Left lobe of liver (tissue), 2 donors: ENCODE measurements at places on chromosomes 5 and 9. TPM values are rescaled to one million over a fixed set of nuclear protein-coding genes. Genes with fewer than 3 reads are reported as not detected.

The LIFR gene
- total RNA-seq = 21.9 TPM

The PCDHGA2 gene
- total RNA-seq = 1.1 TPM

The GADD45G gene
- total RNA-seq = 17.5 TPM

The WDR41 gene
- 14.5 TPM for total RNA-seq

The NUTM2G gene
- total RNA-seq = not detected

- no peak for DNase-seq
Observed at GRCh38 chr5:18114151-18114757, 480.0 kb downstream of the TAF11L14 start.

The ZNF658 gene
- total RNA-seq = 3.3 TPM

DNA sequence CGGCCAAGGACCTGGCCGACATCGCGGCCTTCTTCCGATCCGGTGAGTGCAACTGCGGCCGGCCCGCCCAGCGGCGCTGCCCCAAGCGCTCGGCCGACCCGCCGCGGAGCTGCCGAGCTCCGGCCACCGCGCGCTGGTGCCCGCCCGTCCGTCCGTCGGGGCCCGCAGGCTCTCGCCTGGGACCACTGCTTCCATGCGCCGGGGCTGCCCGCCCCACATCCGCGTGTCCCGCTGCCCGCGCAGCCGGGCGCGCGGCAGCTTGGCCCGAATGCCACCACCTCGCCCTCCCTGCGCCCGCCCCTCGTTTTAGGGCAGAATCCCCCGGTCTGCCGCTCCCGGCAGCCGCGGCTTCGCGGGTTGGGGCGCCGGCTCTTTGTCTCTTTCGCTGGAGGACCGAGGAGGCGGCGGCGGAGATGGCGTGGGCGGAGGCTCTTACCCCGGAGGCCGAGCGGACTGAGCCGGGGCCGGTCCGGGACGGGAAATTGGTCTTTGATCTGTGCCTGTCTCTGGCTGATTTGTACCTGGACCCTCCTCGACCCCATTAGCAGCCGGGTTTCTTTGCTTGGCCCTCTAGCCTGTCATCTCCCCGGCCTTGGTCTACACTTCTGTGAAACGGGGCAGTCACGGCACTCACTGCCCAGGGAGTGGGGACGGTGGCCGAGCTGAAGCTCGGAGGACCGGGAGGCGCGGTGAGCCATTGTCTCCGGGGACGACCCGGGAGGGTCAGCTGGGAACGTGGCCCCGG lies 871 bp downstream of the TRIO start:
- DNase-seq = peak; percentile 63

DNA sequence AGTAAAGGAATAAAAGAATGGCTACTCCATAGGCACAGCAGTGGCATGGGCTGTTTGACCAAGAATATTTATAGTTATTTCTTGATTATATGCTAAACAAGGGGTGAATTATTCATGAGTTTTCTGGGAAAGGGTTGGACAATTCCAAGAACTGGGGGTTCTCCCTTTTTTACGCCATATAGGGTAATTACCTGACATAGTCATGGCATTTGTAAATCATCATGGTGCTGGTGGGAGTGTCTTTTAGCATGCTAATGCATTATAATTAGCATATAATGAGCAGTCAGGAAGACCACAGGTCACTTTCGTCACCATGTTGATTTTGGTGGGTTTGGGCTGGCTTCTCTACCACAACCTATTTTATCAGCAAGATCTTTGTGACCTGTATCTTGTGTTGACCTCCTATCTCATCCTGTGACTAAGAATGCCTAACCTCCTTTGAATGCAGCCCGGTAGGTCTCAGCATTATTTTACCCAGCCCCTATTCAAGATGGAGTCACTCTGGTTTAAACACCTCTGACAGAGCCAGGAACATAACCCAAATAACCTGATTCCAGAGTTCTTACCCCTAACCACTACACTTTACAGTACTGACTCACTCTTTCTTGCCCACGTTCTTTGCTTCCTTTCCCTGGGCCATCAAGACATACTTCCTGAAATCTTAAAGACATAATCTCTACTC lies 25.0 kb upstream of the MRPS30 start:
- DNase-seq = no peak

The MAMDC2 gene
- 0.48 TPM for total RNA-seq

DNA sequence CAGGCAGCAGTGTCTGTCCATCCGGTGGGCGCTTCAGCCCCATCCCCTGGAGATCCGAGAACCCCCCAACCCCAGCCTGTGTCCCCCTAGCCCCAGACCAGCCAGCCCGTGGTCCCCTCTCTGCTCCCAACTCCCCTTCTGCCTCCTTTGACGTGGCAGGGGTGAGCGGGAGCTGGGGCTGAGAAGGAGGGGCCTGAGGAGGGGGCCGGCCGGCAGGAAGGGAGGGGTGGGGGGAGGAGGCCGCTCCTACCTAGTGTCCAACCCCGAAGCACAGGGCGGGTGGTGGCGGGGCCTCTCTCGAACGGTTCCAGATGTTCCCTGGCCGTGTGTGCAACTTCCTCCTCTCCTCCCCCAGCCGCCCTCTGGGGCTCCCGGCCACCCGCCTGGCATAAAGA lies 31.0 kb downstream of the GOLGA2 start:
- no peak for DNase-seq

- DNase-seq = no peak
Observed at GRCh38 chr9:21831841-21832509, 29.5 kb downstream of the MTAP start.

DNA sequence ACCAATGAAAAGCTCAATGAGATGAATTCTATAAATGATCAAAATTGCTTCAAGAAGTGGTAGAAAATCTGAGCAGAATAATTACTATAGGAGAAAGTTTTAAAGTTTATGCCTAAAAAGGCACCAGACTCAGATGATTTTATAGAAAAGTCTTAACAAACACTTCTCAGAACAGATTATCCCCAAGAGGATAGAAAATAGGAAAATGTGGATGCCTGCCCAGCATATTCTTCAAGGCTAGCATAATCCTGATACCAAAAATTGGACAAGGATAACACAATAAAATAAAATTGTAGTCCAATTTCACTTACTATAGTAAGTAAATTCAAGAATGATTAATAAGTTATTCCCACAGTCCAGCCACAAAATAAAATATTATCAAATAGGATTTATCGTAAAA lies 397.0 kb downstream of the NR2F1-AS1 start:
- no peak for DNase-seq

DNA sequence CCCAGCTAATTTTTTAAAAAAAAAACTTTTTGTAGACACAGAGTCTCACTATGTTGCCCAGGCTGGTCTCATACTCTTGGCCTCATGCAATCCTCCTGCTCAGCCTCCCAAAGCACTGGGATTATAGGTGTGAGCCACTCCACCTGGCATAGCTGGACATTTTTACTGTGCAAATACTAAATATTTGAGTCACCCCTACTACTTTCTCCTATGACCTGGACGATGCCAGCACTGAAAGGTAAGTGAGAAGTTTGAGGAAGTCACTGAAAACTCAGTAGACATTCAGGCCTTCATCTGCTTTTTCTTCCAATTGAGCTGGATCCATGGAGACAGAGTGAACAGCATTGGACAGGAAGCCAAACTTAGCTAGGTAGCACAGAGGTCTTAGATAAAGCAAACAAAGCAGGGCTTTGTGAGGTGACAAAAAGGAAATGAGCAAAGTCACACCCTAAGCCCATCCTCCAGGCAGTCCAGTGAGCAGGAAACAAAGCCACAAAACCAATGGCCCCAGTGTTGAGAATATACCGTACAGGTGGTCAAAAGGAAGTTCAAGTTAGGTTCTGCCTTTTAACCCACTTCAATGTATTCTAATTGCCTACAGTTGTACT lies 192.6 kb upstream of the RASA1 start:
- no peak for DNase-seq

The PLEKHG4B gene
- 0.25 TPM for total RNA-seq

DNA sequence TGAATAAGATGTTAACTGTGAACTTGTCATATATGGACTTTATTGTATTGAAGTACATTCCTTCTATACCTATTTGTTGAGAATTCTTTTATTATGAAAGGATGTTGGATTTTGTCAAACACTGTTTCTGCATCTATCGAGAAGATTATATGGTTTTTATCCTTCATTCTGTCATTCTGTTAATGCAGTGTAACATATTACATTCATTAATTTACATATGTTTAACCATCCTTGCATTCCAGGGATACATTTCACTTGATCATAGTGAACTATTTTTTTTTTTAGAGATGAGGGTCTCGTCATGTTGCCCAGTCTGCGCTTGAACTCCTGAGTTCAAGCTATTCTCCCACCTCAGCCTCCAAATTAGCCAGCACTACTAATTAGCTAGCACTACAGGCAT lies 48.4 kb downstream of the F2R start:
- no peak for DNase-seq
